ENCODE measurements at places on chromosomes 3 and 15. TPM values are rescaled to one million over a fixed set of nuclear protein-coding genes. Genes with fewer than 3 reads are reported as not detected.

Gene GPR160
- total RNA-seq: 0.21 TPM

Gene SLC38A3
- 1.8 TPM for total RNA-seq

DNA sequence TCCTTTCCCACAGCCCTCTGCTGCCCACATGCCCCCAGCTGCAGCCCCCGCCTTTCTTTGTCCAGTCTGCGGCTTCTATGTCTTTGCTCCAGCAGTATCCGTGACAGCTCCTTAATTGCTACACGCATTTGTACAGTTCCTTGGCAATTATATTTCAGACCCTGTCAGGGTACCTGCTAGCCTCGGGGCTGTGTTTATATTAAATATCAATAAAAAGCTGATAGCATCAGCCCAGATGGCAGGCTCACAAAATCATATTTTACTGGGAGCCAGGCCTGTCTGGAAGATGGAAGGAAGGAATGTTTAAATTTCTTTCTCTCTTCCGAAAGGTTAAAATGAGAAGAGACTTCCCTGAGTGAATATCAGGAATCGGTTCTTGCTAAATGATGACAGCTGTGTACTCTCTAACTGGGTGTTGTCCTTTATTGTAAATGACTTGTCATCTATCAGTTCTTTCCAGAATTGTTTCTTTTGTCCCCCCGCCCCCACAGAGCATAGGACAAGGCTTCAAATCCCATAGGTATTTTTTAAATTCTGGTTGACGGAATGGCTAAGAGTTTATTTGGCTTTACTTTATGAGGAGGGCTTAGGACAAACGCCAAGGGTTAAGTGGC lies 378.1 kb downstream of the LRTM1 start:
- H3K27ac ChIP-seq: no peak overlapping the region
- H3K27me3 ChIP-seq: no peaks in the 10 kb centered on the region
- H3K4me1 ChIP-seq: no peaks in the 10 kb centered on the region
- no peak overlapping the region for H3K4me3 ChIP-seq
- H3K36me3 ChIP-seq: no peaks in the 10 kb centered on the region

DNA sequence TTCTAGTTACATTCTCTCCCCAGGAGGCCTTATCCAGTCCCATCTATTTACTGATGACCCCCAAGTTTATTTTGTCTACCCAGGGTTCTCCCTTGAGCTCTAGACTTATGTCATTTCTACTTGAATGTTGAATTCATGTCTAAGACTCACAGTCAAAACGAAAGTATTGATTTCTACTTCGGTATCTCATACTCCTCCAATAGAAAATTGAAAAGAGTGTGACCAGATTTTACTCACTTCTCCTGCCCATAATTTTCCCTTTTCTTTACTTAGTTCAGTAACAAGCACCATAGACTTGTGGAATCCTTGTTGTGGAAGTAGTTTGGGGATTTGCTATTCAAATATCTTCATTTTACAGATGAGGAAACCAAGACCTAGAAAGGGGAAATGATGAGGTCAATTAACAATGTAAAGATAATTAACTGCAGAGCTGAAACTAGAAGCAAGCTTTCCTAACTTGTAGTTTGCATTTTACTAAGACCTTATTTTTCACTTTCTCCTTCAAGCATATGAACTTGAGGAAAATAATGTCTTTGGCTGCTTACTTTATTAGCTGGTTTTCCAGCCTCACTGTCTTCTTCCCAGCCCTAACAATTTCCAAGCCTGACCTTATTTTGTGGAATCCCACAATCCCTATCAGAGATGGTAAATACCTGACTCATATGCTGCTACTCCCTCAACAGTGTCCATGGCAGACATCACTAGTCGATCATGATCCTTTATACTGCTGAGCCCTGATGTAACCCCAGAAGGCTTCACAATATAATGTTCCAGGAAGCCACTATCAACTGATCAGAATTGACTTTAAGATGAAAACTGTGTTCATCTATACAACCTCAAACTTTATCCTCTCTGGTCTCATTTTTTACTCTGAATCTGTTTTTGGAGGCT lies 123.9 kb upstream of the AGBL1 start:
- no peaks in the 10 kb centered on the region for H3K27me3 ChIP-seq
- H3K4me3 ChIP-seq: no peak overlapping the region
- no peak for DNase-seq
- no peak overlapping the region for H3K27ac ChIP-seq
- no peaks in the 10 kb centered on the region for H3K4me1 ChIP-seq

DNA sequence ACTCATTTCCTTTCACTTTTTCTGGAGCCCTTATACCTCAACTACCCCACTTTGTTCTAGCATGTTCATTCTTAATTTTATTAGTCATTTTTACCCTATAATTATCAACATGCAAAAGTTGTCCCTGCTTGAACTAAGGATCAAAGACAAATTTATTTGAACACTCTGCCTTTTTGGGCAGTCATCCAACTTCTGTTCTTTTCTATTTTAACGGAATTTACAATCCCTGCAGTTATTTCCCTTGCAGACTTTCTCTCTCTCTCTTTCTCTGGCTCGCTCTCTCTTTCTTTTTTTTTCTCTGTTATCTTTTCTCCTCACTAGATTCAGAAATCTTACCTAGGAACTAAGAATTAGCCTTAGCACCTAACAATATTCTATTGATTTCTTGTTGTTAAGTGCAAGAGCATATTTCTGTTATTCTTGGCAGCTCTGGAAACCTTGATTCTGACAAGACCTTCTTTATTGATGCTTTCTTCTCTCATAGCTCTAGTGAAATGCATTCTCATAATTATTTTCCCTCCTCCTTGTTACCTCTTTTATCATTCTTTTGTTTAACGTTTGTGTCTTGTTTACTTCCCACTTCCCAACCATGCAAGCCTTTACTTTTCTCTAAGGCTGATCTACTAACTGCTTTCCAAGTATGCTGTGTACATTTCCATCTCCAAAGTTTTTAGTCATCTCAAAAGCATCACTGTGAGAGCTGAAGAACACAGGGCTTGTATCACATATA lies 951.6 kb downstream of the DIPK2A start:
- no peak overlapping the region for H3K4me3 ChIP-seq
- no peak for DNase-seq
- H3K27ac ChIP-seq: no peak overlapping the region
- no peaks in the 10 kb centered on the region for H3K36me3 ChIP-seq
- no peaks in the 10 kb centered on the region for H3K27me3 ChIP-seq
- H3K4me1 ChIP-seq: peaks cover 10% of the 10 kb centered on the region

DNA sequence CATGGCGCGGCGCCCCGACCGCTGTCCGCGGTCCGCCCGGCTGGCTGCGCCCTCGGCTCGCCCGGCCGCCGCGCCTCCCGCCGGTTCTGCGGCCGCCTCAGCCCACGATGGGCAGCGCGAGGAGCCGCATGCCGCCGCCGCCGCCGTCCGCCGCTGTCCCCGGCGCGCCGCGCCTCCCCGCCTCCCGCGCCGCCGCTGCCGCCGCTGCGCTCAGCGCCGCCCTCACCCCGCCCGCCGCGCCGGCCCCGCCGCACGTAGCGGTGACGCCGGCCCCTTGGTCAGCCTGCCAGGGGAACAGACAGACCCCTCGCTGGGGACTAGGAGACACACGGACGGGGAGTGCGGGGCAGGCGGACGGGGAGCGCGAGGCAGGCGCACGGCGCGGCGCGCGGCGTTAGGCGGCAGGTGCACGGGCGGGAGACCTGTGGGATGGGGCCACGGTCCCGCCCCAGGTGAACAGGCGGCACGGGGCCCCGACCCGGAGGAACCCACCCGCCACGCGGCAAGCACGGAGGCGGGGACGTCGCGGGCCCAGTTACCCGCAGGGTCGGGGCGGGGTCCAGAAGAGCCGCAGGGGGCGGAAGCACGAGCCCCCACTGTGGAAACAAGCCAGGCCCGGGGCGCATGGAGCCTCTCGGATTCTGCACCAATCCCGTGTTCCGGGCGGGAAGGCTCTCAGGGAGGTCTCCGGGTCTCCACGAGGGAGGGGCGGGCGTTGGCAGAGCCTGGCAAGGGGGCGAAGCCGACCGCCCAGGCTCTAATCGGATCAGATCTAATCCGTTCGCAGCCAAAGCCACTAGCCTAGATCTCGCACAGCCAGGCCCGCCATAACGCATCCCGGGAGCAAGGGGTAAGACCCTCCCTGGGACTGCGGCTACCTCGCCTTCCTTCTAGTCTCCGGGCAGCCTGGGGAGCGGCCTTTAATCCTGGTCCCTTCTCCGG lies at the start of gene CSPG5:
Gene CSPG5 (minus strand): TSS at position 175 of the 942 bp plus-strand sequence. CDS start 172 bp downstream, at position 3.
- H3K27me3 ChIP-seq: peaks cover 39% of the 10 kb centered on the region
- peak; percentile 45 for DNase-seq
- peak within 1 kb of the TSS; percentile 83 for H3K4me3 ChIP-seq
- peaks cover 24% of the 10 kb centered on the region for H3K36me3 ChIP-seq
- H3K27ac ChIP-seq: no peak within 1 kb of the TSS

GRCh38 chr3:54065140-54065539 lies 57.2 kb upstream of the CACNA2D3 start:
- no peak overlapping the region for H3K27ac ChIP-seq
- no peak for DNase-seq
- H3K36me3 ChIP-seq: peaks cover 2% of the 10 kb centered on the region
- H3K27me3 ChIP-seq: no peaks in the 10 kb centered on the region
- H3K4me3 ChIP-seq: no peak overlapping the region
- no peaks in the 10 kb centered on the region for H3K4me1 ChIP-seq

DNA sequence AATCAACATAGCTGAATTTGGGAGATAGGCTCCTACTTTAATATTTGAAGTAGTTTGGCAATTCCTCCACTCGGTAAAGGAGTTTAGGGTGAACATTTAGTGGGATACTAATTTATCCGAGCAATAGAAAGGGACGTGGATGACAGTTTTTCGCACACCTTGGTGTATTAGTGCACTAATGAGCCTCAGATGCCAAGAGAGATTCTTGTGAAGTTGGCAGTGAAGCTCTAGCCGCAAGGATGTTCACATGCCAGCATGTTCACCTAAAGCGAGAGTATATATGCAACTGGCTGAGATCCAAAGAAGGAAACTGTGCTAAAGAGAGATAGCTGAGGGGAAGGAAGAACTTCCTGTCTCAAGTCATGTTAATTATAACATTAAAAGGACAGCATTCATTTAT lies 58.5 kb downstream of the TGFBR2 start:
- H3K4me3 ChIP-seq: no peak overlapping the region
- H3K36me3 ChIP-seq: peaks cover 4% of the 10 kb centered on the region
- no peak for DNase-seq

DNA sequence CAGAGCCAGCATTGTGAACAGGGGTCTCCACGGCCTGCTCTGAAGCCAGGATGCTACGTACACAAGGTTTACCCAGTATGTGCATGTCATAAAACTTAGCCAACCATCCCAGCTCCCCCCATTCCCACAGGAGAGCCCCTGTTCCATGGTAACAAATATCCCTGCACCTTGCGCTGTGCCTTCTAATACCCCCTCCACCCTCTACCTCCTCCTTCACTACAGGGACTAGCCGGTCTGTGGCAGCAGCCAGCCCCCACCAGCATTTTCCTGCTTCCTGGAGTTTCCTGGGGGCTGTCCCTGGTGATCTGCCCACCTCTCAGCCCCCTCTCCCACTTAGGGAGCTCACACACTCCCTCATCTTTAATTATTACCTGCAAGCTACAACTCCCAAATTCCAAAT lies 20.4 kb downstream of the ACSBG1 start:
- no peak overlapping the region for H3K27ac ChIP-seq
- DNase-seq: no peak
- H3K4me3 ChIP-seq: peak overlapping the region; percentile 31
- no peaks in the 10 kb centered on the region for H3K36me3 ChIP-seq
